ENCODE measurements at places on chromosomes 13 and 19. TPM values are rescaled to one million over a fixed set of nuclear protein-coding genes. Genes with fewer than 3 reads are reported as not detected.

Gene PCDH20
- total RNA-seq: 2.5 TPM

Gene CEACAM7
- not detected for total RNA-seq

Gene ZNF546
- total RNA-seq: 1.4 TPM

Gene ANKRD24
- 0.49 TPM for total RNA-seq

Gene CDX2
- total RNA-seq: 0.94 TPM

Gene CUL4A
- 155 TPM for total RNA-seq

Gene ZNF563
- 1.4 TPM for total RNA-seq

Gene EDNRB
- total RNA-seq: 11.2 TPM

Gene ZFR2
- not detected for total RNA-seq

Measured in A375 (cell line).